CD4-positive, CD25-positive, alpha-beta regulatory T cell (primary cell): ENCODE measurements at places on chromosomes 3 and 15.
A peak's percentile ranks its signal among the peaks of the same experiment; 100 is the strongest.

- peak; percentile 57 for DNase-seq
Measured at GRCh38 chr3:100089812-100090668, 24.3 kb downstream of the FILIP1L start.

- no peak for DNase-seq
Measured at GRCh38 chr3:51295625-51296024, 89.5 kb upstream of the MANF start.

DNA sequence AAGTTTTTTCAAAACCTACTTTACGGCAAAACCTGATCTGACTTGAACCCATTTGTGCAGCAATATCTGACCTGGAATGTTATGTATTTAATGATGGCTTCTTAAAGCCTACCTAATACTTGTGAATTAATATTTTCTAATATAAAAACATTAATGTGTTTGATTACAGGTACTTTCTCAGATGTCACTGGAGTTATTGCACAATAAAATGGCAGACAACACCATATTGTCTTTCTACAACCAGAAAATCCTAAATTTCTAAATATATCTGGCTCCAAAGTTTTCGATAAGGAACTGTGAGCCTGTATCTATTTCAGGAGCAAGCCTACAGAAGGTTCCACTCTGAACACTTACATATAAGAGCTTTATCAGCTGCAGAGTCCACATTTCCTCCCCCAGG lies 184.5 kb downstream of the ATP8B4 start:
- DNase-seq = no peak

- DNase-seq = no peak
Measured at GRCh38 chr3:135514060-135514448, 451.5 kb upstream of the PPP2R3A start.

DNA sequence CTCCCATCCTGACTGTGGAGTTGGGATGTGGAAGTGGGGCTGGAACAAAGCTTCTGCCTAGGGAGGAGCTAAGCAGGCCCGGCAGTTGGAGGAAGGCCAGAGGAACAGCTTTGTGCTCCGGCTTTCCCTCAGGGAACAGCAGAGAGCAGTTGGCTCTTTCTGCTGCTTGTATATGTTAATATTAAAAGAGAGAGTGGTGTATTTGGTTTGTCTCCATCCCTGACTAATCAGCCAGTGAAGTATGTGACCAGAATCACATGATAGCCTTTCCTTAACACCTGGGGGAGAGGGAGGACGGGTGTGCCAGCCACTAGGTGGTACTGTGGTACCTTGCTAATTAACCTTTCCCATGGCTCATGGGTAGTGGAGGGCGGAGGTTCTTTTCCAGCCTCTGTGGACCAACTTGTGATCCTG lies 10.0 kb downstream of the EIF2B5 start:
- DNase-seq = no peak

DNA sequence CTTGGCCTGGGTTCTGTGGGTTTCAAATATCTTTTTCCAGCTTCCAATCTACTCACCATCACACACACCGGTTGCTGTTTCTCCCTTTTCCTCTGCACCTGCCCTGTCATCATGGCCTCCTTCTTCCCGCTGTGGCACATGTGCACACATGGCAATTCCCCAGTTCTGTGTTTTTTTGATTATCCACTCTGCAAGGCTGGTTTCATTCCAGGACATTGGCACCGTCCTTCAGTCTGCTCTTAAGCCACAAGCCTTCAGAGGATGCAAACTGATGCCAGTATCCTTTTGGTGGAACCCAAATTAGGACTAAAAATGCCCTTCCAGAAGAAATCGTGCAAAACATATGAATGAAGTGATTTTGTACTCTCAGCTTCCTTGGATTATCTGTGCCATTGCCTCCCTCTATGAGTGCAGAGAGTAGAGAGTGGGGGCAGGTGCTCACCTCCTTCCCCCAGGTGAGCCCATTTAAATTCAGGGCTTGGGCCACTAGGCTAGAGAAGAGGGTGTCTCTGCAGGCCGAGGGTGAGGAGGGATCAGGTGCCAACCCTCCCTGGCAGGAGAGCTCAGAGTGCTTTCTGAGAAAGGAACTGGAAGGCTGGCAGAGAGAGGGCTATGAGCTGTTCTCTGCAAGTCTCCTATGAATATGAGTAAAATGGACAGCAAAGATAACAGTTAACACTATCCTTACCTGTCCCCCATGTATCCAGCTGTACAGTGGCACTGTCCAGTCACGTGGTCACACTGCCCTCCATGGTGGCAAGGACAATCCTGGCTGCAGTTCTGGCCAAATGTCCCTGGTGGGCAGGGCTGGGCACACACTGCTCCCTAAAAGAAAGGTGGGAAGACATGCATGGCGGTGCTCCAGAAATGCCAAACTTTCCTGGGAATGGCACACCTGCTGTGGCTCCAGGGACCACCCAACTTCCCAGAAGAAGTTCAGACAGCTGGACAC lies 100.8 kb downstream of the RAB11A start:
- no peak for DNase-seq

DNA sequence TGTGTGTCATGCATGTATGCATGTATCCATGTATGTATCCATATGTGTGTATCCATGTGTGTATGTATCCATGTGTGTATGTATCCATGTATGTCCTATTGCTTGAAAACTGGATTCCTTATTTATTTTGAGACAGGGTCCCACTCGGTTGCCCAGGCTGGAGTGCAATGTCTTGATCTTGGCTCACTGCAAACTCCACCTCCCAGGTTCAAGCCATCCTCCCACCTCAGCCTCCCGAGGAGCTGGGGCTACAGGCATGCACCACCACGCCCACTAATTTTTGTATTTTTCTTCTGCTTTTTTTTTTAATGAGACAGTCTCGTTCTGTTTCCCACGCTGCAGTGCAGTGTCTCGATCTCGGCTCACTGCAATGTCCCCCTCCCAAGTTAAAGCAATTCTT lies 34.1 kb downstream of the MUC20 start:
- DNase-seq = no peak

DNA sequence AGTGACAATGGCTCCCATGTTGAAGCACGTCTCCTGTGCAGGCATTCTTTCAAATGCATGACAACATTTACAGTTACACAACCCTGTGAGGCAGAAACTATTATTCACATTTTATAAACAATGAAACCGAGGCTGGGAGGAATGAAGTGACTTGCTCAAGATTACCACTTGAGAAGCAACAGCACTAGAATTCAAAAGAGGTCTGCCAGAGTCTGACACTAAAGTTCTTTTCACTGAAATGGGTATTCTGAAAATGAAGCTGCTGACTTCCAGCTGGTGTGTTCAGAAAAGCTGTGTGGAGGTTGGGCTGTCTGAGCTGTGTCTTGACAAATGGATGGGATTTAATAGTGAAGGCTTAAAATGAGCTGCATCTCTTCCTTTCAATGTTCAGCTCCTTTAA lies 104.4 kb downstream of the THSD4 start:
- DNase-seq = no peak

DNA sequence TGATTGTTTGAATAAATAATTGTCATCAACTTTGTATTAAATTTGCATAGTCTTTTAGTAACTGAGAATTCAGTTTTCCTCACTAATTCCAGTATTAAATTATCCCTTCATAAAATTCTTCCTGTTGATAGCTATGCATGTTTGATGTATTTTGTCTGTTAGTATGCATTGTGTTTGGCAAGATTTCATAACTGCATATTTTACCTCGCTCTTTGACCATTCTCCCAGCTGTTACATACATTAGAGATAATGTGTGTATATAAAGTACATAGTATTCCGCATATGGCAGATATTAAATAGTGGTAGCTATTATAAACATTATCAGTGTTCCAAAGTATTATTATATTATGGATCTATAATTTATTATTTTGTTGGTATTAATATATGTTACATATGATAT lies 10.6 kb upstream of the NFKBIZ start:
- no peak for DNase-seq

GRCh38 chr3:185857208-185857607 lies 32.4 kb upstream of the IGF2BP2 start:
- no peak for DNase-seq
